Activated CD4-positive, alpha-beta T cell treated with anti-CD3 and anti-CD28 coated beads for 36 hours (primary cell): ENCODE measurements at places on chromosomes 13 and 19. TPM values are rescaled to one million over a fixed set of nuclear protein-coding genes. Genes with fewer than 3 reads are reported as not detected.

CYP4F8 gene
- total RNA-seq = not detected

APLP1 gene
- 2.3 TPM for total RNA-seq

OR7A5 gene
- total RNA-seq = not detected

GSX1 gene
- not detected for total RNA-seq

ZSCAN4 gene
- total RNA-seq = not detected

ATF5 gene
- 14.1 TPM for total RNA-seq

ZNF358 gene
- total RNA-seq = 8.5 TPM
